ENCODE measurements at places on chromosomes 4 and X.

GRCh38 chr4:24809815-24810405 lies 14.5 kb downstream of the SOD3 start:
- no peak for DNase-seq

DNA sequence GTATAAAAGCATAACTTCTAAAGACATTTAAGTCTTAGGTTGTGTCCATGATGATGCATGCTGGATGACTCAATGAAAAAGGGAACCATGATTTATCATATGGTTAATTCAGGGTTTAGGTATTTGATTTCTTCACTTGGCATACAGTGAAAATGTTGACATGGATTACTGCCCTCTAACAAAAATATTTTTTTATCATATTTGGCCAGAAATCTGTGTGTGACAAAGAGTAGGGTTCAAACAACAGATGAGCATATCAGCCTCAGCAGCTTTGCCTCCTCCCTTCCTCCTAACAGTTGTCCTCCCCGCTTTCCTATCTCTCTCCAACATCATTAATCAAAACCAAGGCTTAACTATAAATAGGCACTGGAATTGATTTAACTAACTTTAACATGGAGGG lies 46.3 kb downstream of the ARHGAP6 start:
- no peak for DNase-seq

DNA sequence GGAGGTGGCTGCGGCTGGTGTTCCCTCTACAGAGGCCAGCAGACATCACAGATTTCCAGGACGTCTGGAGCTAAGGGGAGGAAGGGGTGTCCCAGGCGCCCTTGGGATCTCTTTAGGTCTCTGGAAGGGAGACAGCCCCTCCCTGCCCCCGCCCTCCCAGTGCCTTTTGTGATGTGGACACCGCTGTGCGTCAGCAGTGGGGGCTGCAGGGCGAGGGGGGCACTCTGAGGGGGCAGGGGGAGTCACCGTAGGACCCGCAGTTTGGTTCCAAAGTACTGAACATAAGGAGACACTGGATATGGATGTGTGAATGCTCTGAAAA lies 25.6 kb upstream of the MXD4 start:
- DNase-seq = no peak

- no peak for DNase-seq
Observed at GRCh38 chr4:100414016-100414790, 103.6 kb downstream of the EMCN start.

GRCh38 chr4:100075056-100075455 lies 115.2 kb downstream of the DDIT4L start:
- no peak for DNase-seq

DNA sequence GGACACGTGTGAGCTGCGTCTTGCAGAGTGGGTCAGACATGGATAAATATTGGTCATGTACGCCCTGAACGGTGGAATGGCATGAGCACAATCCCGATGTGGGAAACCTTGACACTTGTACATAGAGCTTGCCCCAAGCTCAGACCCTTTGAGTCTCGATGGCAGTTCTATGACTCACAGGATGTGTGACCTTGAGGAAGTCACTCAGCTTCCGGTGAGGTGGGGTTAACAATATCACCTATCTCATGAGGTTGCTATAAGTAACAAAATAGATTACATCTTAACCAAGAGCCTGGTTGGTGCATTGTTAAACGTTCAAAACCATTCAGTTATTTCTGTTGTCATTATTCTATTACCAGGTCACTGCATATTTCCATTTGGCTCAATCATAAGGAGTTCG lies 109.1 kb upstream of the TBL1X start:
- DNase-seq = no peak

GRCh38 chrX:111005166-111005565 lies 90.8 kb upstream of the PAK3 start:
- no peak for DNase-seq

- DNase-seq = peak; percentile 7
Observed at GRCh38 chr4:3802571-3803474, 36.6 kb downstream of the ADRA2C start.

GRCh38 chr4:111988514-111988913 lies 156.7 kb upstream of the FAM241A start:
- DNase-seq = no peak

DNA sequence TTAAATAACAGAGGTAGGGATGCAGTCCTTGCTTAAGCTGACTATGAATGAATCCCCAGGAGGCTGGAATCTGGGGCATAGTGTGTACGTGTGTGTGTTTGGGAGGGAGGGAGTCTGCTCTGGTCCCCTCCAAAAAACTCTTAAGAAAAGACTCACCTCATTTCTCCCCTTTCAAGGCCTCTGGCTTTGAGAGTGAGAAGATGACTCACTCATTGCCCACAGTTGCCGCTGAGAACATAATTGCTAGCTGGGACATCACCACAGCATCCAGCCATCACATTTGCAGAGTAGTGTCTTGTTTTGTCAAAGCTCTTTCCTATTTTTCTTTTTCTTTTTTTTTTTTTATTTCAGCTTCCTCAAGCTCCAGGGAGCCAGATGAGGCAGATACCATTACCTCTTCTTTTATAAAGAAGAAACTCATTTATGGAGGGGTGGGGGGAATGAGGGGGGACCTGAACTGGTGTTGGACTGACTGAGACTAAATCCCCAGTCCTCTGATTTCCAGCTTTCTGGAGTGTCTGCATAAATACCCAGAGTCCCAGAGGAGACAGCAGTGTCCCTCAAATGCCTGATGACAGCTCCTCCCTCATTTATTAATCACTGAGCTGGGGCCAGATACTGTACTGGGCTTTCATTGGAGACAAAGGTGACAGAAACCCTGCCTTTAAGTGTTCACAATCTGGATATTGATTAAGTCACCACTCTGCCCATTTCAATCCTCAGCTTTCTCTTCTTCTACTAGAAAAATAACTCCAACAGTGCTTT lies 61.9 kb upstream of the LAS1L start:
- DNase-seq = no peak

DNA sequence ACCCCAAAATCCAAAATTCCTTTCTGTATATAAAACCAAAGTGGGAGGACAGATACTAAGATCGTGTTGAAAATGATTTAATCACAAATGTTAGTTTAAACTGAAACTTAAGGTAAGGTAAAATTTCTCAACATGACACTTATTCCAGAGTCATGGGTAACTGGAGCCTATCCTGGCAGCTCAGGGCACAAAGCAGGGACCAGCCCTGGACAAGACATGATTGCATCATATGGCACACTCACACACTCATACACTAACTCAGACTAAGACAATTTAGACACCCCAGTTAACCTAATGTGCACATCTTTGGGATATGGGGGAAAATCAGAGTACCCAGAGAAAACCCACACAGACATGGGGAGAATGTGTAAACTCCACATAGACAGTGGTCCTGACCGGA lies 244.1 kb upstream of the TEX13A start:
- DNase-seq = no peak

DNA sequence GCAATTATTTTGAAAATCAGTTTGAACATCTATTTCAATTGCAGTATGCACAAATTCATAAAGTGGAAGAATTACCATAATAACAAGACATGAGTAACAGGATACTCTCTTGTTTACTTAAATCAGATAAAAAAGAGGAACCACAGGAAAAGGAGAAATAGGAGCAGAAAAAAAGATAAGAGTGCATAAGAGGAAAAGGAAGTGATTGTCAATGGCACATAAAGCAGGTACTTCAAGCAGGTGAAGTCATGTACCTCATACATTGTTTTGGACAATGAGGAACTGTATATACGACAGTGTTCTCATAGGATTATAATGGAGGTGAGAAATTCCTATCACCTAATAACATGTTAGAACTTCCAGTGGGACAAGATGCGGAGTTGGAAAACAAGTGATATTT lies 334.5 kb upstream of the PCDH7 start:
- DNase-seq = no peak

- DNase-seq = no peak
Observed at GRCh38 chr4:145730026-145730425, 50.1 kb downstream of the C4orf51 start.

GRCh38 chrX:108167211-108167872 lies 75.8 kb downstream of the ATG4A start:
- no peak for DNase-seq

DNA sequence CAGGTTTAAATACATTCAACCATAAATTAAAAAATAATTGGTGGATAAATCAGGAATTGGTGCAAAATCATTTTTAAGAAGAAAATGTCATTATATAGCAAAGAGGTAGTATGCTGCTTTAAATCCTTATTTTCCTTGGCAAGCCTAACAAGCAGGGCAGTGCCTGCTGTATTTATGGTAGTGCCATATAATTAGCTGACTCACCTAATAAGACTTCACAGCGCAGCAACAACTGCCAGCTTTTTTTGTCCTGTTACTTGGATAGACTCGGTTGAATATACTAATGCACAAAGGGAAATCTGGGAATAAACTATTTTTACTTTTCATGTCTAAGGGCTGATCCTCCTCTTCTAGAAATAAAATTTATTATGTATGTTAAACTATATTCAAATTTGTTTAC lies 99.1 kb downstream of the SNCA start:
- DNase-seq = no peak

DNA sequence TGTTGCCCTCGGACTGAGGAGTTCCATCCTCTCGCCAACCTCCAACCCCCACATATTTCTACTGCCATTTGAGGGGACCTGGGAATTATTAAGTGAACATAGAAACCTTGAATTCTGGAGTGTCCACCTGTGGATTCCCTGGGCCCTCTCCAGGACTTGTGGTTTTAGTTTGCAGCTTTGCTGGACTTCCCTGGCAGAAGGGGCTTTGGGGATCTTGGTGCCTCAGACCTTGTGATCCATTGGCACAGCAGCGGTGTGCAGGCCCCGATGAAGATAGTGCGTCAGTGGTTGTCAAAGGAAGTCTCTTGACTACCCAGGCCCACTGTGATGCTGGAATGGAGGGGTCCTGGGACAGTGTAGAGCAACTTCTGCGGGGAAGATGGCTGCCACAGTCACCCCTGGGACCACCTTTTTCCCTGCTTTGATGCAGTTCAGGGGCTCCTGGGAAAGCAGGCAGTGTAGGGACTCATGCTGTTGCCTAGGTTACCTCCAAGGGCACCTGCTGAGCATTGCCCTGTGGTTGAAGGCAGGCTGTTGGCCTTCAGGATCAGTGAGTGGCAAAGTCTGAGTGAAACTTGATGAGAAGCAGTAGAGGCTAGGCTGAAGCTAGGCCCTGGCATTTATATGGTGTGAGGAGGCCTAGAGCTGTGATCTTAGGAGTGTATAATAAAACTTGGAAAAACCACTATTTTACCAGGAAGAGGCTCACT lies 2.2 kb downstream of the SLC16A2 start:
- DNase-seq = no peak

DNA sequence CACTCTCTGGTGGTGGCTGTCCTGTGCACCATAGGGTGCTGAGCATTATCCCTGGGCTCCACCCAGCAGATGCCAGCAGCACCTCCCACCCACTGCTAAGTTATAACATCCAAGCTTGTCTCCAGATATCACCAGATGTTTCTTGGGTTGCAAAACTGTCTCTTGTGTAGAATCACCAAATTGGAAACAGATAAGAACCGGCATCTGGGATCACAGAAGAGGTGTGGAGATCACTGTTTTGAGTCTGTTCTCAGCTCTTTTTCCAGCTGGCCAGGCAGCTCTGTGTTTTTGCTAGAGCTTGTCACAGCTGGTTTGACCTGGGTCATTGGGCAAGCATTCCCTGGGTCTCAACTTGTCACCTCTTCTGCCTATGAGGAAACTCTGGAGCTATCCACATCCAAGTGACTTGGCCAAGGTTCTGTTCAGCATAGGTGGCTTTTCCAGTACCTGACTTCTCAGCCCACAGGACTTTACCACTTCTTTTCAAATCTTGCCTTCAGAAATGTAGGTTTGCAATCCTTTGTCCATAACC lies 15.3 kb upstream of the PUDP start:
- DNase-seq = no peak

DNA sequence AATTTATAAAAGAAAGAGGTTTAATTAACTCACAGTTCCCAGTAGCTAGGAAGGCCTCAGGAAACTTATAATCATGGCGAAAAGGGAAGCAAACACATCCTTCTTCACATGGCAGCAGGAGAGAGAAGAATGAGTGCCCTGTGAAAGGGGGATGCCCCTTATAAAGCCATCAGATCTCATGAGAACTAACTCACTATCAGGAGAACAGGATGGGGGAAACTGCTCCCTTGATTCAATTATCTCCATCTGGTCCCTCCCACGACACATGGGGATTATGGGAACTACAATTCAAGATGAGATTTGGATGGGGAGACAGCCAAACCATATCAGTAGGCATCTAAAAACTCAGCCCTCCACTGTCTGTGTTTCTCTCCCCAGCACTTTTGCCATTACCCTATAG lies 22.4 kb downstream of the ANK2 start:
- DNase-seq = no peak

GRCh38 chr4:3483471-3483921 lies 20.4 kb downstream of the DOK7 start:
- peak; percentile 80 for DNase-seq

DNA sequence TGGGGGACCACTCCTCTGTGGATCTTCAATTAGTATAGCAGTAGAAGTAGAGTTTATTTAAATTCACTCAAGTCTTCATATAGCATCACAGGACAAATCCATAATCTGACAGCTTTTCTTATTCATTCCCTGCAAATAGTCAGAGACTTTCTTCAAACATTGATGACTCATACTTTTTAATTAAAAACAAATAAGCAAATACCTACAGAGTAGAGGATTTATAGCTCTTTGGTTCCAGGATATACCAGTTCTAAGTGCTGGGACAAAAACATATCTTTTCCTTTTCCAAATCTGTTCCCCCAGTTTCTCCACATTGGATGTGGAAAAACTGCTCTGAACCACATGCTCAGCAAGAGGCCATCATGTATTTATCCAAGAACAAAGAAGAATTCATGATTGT lies 24.1 kb downstream of the EMCN start:
- no peak for DNase-seq

DNA sequence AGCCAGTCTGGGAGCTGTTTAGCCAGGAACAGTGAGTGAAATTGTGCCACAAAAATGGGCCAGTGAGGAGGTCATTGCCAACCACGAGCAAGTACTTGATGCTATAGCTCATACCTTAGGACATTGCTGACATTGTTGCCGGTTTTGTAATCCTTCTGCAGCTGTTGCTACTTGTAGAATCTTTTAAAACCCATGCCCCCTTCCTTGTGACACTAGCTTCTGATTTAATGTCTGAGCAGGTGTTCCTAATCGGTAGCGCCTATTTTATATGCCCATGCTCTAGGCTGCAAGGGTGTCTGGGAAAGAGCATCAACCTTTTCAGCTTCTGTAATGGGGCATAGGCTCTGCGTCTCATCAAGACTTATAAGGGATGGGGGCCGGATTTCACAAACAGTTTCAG lies 2.6 kb downstream of the POLA1 start:
- DNase-seq = no peak

- DNase-seq = peak; percentile 50
Observed at GRCh38 chrX:151789179-151789800, 54.7 kb downstream of the CNGA2 start.

DNA sequence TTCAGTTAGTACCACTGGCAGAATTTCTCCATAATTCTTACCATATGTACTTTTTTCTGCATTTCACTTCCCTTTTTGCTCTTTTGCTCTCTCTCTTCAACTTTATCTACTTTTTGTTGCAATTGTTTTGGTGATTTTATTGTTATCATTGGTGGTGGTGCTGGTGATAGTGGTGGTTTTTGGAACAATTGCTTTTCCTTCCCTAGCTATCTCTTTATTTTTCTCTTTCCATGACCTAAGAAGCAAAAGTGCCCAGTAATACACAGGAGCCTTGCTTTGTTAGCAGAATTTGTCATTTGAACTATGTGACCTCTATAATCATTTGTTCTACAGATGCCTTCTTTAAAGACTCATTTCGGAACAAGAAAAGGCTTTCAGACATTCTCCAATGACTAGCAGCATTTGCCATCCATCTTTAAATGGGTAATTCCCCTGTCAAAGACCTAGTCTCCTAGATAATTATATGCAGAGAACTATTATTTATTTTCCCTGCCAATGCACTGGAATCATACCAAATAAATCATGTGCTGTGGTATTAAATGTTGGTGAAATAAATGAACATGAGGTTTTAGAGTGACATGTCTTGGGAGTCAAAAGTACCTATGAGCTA lies 154.5 kb downstream of the GASK1B start:
- no peak for DNase-seq

Data from left cardiac atrium (tissue), 4 donors.